ENCODE measurements at places on chromosomes 7 and 10.

GRCh38 chr10:22367471-22367870, 22.2 kb downstream of the SPAG6 start:
- no peak for DNase-seq

DNA sequence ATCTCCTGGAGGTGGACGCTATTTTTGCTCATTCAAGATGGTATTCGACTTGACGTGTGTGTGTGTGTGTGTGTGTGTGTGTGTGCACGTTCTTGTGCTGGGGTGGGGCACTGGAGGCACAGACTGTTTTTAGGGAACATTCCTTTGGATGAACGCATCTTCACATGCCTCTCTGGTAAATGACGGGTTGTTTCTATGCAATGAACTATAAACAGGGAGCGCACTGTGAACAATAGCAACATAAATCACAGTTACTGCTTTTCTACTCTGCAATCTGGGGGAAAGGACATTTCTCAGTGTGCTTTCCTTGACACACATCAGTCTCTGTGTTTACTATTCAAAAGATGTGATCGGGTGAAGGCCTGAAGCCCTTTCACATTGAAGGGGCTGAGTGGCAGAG, 120.1 kb upstream of the PITRM1 start:
- peak; percentile 71 for DNase-seq

DNA sequence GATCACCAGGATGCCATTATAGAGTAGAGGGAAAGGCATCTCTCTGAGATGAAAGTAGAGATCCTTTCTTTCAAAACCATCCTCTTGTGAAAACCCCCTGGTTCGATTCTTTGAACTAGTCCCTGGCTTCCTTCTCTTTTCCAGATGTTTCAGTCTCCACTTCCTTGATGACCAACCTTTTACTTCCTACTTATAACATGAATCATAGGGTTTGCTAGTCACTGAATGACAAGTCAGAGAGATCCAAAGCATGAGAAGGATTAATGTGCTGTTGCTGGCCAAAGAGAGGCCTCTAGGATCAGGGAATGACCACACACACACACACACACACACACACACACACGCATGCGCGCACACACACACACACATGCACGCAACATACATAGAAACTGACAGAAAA, 161.1 kb upstream of the FRMD4A start:
- DNase-seq: no peak

DNA sequence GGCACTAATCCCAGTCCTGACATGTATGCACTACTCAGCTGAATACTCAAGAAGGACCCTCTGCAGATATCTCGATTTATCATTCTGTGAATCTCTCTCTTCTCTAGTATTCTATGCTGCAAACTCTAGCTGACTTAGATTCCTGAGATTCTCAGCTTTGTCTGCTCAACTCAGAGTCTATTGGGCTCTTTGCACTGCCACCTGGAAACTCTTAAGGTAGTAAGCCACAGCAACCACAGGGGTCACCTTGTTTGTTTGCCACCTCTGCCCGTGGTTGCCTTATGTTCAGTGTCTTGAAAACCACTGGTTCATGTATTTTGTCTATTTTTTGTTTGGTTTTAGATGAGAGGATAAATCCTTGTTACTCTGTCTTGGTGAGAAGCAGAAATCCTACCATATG, 72.9 kb downstream of the SP8 start:
- DNase-seq: peak; percentile 3

- DNase-seq: no peak
Measured at GRCh38 chr7:152883858-152884257, 124.3 kb downstream of the ACTR3B start.

DNA sequence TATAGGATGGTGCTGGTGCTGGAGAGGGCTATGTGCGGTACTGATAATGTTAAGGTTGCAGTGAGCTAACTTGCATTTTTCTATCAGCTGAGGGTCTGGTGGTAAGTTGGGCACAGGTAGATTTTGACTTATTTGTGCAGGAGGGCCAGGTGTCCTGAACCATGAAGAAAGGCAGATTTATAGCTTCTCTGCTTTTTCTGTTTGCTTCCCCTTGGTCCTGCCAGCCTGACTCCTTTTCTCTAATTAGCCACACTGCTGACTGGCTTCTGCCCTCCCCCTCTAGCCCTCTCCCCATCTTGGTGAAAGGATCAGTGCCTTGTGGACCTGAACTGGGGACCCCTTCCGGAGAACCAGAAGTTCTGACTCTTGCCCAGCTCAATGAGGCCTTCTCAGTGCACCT, 40.8 kb upstream of the STEAP4 start:
- no peak for DNase-seq

DNA sequence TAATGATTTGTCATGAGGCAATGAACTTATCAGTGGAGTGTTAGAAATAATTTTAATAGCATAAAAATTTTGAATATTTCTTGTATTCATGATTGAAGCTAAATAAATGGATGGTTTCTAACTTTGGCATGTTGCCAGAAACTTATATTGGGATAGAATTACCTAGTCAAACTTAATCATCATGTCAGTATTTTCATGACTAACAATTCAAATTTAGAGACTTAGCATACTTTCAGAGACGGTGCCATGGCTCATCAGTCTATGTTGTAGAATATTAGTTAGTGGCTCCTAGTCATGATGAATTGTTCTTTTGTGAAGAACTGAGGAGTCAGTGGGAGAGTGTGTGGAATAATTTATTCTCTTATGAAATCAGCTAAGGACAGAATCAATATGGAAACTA, 599.6 kb upstream of the POT1 start:
- DNase-seq: no peak

- no peak for DNase-seq
Measured at GRCh38 chr10:102804382-102805055, 32.7 kb downstream of the CYP17A1 start.

DNA sequence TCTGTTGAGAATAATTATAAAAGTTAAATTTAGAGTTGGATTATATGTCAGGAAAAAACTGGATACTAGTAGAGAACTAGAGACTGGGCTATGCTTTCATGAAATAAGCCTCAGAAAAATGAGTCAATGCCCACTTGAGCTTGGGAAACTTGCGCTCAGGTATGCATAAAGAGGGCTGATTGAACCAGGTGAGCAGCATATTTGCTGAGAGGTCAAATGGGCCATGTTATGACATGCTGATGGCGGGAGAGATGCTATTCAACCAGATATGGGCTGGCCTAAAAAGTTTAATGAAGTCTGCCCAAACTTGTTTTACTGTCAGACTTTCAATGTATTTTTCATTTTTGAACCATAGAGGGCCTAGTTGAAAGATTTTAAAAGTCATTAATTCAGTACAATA, 837.6 kb upstream of the GHITM start:
- DNase-seq: peak; percentile 89

Measured in trophoblast cell (in vitro differentiated cells and primary cell).